ENCODE measurements at places on chromosomes 1 and 21. TPM values are rescaled to one million over a fixed set of nuclear protein-coding genes. Genes with fewer than 3 reads are reported as not detected.

- H3K27me3 ChIP-seq: no peaks in the 10 kb centered on the region
- no peaks in the 10 kb centered on the region for H3K4me1 ChIP-seq
- no peaks in the 10 kb centered on the region for H3K36me3 ChIP-seq
- H3K4me3 ChIP-seq: no peak overlapping the region
- DNase-seq: no peak
- no peak overlapping the region for H3K27ac ChIP-seq
These were observed 104.0 kb upstream of the PPM1J start for GRCh38 chr1:112818990-112819689.

- no peak overlapping the region for H3K27ac ChIP-seq
- no peak for DNase-seq
- H3K27me3 ChIP-seq: no peaks in the 10 kb centered on the region
These were observed 332.5 kb upstream of the CAMK1G start for GRCh38 chr1:209250861-209251636.

GRCh38 chr1:107184888-107185287, 44.0 kb downstream of the NTNG1 start:
- H3K4me1 ChIP-seq: no peaks in the 10 kb centered on the region
- no peak overlapping the region for H3K4me3 ChIP-seq
- no peaks in the 10 kb centered on the region for H3K27me3 ChIP-seq
- no peaks in the 10 kb centered on the region for H3K36me3 ChIP-seq

GRCh38 chr1:167761400-167761799, 39.6 kb downstream of the MPZL1 start:
- H3K36me3 ChIP-seq: no peaks in the 10 kb centered on the region
- no peak for DNase-seq
- no peaks in the 10 kb centered on the region for H3K27me3 ChIP-seq
- H3K4me3 ChIP-seq: no peak overlapping the region
- H3K27ac ChIP-seq: no peak overlapping the region

- no peaks in the 10 kb centered on the region for H3K27me3 ChIP-seq
- no peaks in the 10 kb centered on the region for H3K36me3 ChIP-seq
- H3K27ac ChIP-seq: no peak overlapping the region
- H3K4me1 ChIP-seq: peaks cover 5% of the 10 kb centered on the region
- no peak overlapping the region for H3K4me3 ChIP-seq
These were observed 26.3 kb upstream of the CSF1 start for GRCh38 chr1:109884242-109884891.

DNA sequence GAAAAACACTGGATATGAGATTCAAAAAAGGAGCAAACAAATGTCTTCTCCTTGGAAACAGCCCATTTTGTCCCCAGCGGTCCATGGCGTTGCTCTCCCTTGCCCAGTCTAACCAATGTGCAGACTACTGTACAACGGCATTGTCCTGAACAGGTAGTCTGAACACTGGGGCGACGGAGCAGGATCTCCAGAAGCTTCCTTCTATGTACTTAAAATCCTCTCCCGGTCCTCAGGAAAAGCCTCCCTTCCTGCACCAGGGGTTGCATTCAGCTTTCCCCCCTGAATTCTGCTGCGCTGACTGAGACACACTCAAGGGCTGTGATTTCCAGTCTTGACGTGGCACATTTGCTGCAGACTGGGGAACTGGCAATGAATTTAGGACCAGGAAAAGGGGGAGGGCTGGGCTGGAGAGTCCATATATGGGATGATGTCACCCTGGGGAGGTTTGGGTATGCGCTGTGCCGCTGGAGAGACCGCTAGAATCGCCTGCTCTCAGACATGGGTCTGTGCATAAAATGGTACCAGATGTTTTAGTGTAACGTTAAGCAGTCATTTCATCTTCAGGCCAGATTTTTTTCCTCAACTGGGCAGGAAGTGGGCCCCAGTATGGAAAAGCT, 275.9 kb upstream of the C1orf105 start:
- H3K27me3 ChIP-seq: no peaks in the 10 kb centered on the region
- no peaks in the 10 kb centered on the region for H3K36me3 ChIP-seq
- H3K4me3 ChIP-seq: peak overlapping the region; percentile 26
- H3K27ac ChIP-seq: peak overlapping the region; percentile 69

DNA sequence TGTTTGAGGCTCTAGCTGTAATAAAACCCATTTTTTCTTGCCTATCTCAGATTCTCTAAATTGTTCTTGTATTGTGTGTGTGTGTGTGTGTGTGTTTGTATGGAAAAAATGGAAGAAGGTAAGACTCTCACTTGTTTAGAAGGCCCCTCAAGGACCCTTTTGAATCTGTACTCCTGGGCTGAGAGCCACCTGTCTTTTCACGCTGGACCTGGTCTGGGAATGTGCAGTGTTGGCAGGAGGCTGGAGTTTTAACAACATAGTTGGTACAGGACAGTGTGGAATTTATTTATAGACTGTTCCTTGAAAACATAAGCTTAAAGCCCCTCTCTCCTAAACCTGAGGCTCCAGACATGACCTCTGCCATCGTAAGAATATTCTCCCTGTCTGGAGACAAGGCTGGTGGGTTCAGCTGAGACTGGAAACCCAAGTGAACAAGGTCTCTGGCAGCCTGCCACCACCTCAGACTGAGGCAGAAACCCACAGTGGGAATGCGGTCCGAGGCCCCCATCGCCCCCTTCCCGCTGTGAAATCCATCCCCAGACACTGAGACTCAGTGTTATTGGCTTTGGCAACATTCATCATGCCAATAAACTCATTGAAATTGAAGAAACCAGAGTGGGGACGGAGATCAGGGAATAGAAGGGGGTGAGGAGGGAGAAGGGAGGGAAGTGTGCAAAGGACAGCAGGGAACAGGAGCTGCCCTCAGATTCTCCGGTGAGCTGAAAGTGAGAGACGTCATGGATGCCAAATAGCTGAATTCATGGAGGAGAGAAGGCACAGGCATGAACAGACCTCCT, 24.6 kb upstream of the PLXNA2 start:
- H3K27ac ChIP-seq: no peak overlapping the region
- H3K4me3 ChIP-seq: no peak overlapping the region
- DNase-seq: no peak
- no peaks in the 10 kb centered on the region for H3K27me3 ChIP-seq
- no peaks in the 10 kb centered on the region for H3K36me3 ChIP-seq

DNA sequence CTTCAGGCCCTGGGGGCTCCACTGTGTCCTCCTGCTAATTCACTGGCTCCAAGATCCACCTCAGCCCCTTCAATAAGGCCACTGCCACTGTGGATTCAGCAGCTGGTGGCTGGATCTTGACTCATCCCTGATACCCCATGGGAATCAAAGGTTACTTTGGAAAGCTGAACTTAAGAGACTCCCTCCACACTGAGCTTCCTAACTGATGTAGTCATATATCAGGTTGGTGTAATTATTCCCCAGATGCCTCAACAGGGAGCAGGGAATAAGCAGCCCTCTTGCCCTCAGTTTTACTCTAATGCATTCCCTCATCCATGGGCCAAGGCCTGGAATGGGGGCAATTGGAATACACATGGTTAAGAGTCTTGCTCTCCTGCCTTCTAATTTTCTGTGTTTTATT, 164.6 kb downstream of the FASLG start:
- no peak overlapping the region for H3K27ac ChIP-seq
- H3K36me3 ChIP-seq: no peaks in the 10 kb centered on the region
- DNase-seq: no peak
- H3K4me3 ChIP-seq: no peak overlapping the region
- H3K4me1 ChIP-seq: no peaks in the 10 kb centered on the region

DNA sequence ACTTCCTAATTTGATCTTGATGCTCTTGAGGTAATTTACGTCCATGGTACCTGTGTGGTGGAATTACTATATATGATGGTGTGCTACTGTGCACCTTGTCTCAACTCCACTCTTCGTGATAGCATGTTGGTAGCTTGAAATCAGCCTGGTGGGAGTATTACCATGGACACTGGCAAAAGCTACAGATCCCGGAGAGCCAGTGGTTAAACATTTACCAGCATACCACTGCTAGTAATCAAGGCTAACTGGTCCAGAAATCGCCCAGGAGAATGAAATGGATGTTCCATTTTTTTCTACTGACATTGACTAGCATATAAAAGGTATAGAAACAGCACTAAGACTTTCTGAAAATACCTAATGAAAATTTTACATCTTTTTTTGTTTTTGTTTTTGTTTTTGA, 30.6 kb downstream of the ELK4 start:
- H3K36me3 ChIP-seq: no peaks in the 10 kb centered on the region
- no peak overlapping the region for H3K4me3 ChIP-seq
- H3K27ac ChIP-seq: no peak overlapping the region
- H3K4me1 ChIP-seq: no peaks in the 10 kb centered on the region

GRCh38 chr21:38440746-38441145, 57.5 kb downstream of the ERG start:
- peaks cover 3% of the 10 kb centered on the region for H3K27me3 ChIP-seq
- H3K36me3 ChIP-seq: no peaks in the 10 kb centered on the region
- H3K4me1 ChIP-seq: no peaks in the 10 kb centered on the region
- H3K27ac ChIP-seq: no peak overlapping the region

DNA sequence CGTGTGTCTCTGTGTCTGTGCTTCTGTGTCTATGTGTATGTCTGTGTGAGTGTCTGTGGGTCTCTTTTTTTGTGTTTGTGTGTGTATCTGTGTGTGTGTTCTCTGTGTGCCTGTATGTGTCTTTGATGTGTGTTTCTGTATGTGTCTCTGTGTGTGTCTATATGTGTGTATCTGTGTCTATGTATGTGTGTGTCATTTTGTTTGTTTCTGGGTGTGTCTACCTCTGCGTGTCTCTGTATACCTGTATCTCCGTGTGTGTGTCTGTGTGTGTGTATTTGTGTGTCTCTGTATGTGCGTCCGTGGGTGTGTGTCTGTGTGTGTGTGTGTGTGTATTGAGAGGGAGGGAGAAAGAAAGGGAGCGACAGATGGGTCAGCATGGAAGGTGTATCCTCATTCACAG, 106.3 kb upstream of the TRABD2B start:
- H3K4me1 ChIP-seq: no peaks in the 10 kb centered on the region
- no peak overlapping the region for H3K27ac ChIP-seq
- no peak overlapping the region for H3K4me3 ChIP-seq
- no peak for DNase-seq
- H3K36me3 ChIP-seq: no peaks in the 10 kb centered on the region

- H3K36me3 ChIP-seq: no peaks in the 10 kb centered on the region
- H3K27me3 ChIP-seq: no peaks in the 10 kb centered on the region
- no peak for DNase-seq
- no peak overlapping the region for H3K27ac ChIP-seq
- no peaks in the 10 kb centered on the region for H3K4me1 ChIP-seq
- H3K4me3 ChIP-seq: no peak overlapping the region
These were observed 620.1 kb upstream of the ADAMTS5 start for GRCh38 chr21:27586986-27587385.

DNA sequence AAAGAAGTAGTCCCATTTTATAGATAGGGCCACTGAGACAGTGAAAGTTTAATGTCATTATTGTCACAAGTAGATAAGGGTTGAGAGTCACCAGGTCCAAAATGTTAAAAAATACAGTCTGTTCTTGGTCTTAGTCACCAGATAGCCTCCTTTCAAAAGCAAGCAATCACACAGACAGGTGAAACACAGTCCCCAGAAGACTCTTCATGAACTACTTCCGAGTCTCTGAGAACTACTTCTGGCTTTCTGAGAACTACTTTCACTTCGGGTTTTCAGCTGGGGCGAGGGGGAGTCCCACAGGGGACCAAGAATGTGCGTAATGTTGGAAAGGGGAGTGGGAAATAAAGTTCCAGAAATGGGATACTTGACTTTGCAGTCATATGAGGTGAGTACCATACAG, 143.2 kb downstream of the HHIPL2 start:
- H3K27me3 ChIP-seq: no peaks in the 10 kb centered on the region
- H3K36me3 ChIP-seq: no peaks in the 10 kb centered on the region
- no peaks in the 10 kb centered on the region for H3K4me1 ChIP-seq
- H3K27ac ChIP-seq: no peak overlapping the region

- no peak overlapping the region for H3K27ac ChIP-seq
- DNase-seq: no peak
- no peak overlapping the region for H3K4me3 ChIP-seq
- no peaks in the 10 kb centered on the region for H3K36me3 ChIP-seq
- no peaks in the 10 kb centered on the region for H3K27me3 ChIP-seq
These were observed 17.7 kb upstream of the PTPRC start for GRCh38 chr1:198620951-198621824.

GRCh38 chr1:160032165-160032820, 503 bp upstream of the PIGM start:
- H3K4me1 ChIP-seq: no peaks in the 10 kb centered on the region
- DNase-seq: no peak
- no peaks in the 10 kb centered on the region for H3K27me3 ChIP-seq
- no peaks in the 10 kb centered on the region for H3K36me3 ChIP-seq
- H3K27ac ChIP-seq: peak overlapping the region; percentile 78

DNA sequence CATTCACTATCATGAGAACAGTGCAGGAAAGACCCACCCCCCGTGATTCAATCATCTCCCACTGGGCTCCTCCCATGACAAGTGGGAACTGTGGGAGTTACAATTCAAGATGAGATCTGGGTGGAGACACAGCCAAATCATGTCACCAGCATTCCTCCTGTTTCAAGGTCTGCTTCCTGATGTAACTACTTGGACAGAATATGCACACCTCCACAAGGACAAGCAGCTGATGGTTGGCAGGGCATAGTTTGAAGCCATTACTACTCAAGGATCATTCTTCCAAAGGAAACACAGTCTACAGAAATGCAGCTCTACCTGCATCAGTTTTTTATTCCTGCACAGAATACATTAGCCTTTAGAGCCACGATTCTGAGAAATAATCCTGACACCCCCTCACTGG, 28.5 kb upstream of the RNF2 start:
- no peak for DNase-seq
- no peak overlapping the region for H3K4me3 ChIP-seq
- no peaks in the 10 kb centered on the region for H3K27me3 ChIP-seq
- no peaks in the 10 kb centered on the region for H3K4me1 ChIP-seq
- no peak overlapping the region for H3K27ac ChIP-seq

DNA sequence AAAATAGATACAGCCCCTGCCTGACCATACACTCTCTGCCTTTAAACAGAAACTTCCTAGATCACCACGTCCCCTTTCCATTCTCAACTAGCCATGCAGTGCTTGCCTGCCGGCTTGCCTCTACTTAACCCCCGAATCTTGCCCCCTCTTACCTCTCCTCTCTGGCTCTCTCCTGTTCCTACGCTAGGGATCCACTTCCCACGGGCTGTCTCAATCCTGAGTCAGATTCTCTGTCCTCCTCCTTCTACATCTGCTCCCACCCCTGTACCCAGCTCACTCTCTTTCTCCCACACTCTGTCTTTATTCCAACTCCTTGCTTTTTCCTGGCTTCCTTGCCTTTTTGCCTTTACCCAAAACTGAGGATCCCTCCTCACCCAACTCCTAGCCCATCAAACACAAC, 29.3 kb downstream of the ATF3 start:
- no peaks in the 10 kb centered on the region for H3K36me3 ChIP-seq
- no peaks in the 10 kb centered on the region for H3K27me3 ChIP-seq
- no peak overlapping the region for H3K27ac ChIP-seq
- DNase-seq: no peak
- no peaks in the 10 kb centered on the region for H3K4me1 ChIP-seq

DNA sequence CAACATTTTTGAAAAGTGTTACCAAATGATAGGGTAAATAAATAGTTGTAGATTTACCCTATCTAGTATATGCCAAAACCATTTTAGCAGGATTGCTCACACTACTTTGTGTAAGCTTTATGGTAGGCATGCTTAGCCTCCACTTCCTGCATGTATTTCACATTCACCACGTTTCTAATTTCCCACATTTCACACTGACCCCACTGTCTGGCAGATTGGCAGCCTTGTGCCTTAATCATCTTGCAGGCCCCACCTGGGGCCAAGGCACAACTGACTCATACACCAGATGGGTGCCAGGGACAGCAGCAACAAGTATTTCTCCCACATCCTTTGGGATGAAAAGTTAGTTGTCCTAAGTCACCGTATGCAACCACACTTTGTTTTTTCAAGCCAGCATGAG, 21.2 kb upstream of the CENPF start:
- H3K4me1 ChIP-seq: peaks cover 8% of the 10 kb centered on the region
- no peaks in the 10 kb centered on the region for H3K36me3 ChIP-seq
- H3K27ac ChIP-seq: no peak overlapping the region
- H3K4me3 ChIP-seq: no peak overlapping the region
- no peak for DNase-seq

The NOS1AP gene
- total RNA-seq: 11.0 TPM

The IGSF21 gene
- total RNA-seq: 4.6 TPM

The DDR2 gene
- total RNA-seq: 14.2 TPM

The S100A14 gene
- 13.5 TPM for total RNA-seq

The KCNA3 gene
- 0.91 TPM for total RNA-seq

Data from prostate gland (tissue), 2 donors.